ENCODE measurements at places on chromosomes 2 and 18. TPM values are rescaled to one million over a fixed set of nuclear protein-coding genes. Genes with fewer than 3 reads are reported as not detected.

DARS1 gene
- 40.1 TPM for total RNA-seq

SOX11 gene
- total RNA-seq: not detected

USP37 gene
- 11.7 TPM for total RNA-seq

VSNL1 gene
- total RNA-seq: not detected

PROC gene
- 0.11 TPM for total RNA-seq

TSPYL6 gene
- total RNA-seq: not detected

ZAP70 gene
- total RNA-seq: 0.34 TPM

POTEJ gene
- total RNA-seq: 0.26 TPM

GCKR gene
- total RNA-seq: not detected

DCC gene
- total RNA-seq: under 0.01 TPM

Data from dermis lymphatic vessel endothelial cell (primary cell).